RPMI8226 (cell line): ENCODE measurements at places on chromosomes 7 and 10.

- DNase-seq = no peak
Observed at GRCh38 chr7:359766-360361, 69.9 kb downstream of the FOXL3 start.

DNA sequence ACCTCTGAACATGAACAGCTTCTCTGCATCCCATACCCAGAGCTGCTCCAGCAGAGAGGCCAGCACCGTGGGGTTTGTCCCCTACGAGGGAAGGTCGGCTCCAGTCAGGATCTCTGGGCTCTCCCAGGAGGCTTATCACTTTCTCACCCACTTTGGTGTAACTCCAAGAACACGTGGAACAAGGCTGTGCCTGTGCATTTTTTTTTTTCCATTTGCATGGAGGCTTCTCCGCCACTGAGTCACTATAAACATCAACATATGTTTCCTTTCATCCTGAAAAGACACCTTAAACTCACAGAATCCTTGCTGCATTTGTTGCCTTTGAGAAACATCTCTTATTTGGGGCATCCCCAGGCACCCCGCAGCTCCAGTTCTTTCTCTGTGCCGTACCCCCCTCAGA is 29.4 kb upstream of the ECHDC3 start:
- no peak for DNase-seq

- DNase-seq = no peak
Observed at GRCh38 chr10:132785723-132786475, at the start of gene NKX6-2. NKX6-2 (minus strand) TSS chr10:132786147; CDS start chr10:132785948, 199 bp downstream.

- DNase-seq = peak; percentile 14
Observed at GRCh38 chr7:156816943-156817572, 75.9 kb downstream of the LMBR1 start.

GRCh38 chr10:317271-317769 is 182.1 kb downstream of the ZMYND11 start:
- DNase-seq = no peak

DNA sequence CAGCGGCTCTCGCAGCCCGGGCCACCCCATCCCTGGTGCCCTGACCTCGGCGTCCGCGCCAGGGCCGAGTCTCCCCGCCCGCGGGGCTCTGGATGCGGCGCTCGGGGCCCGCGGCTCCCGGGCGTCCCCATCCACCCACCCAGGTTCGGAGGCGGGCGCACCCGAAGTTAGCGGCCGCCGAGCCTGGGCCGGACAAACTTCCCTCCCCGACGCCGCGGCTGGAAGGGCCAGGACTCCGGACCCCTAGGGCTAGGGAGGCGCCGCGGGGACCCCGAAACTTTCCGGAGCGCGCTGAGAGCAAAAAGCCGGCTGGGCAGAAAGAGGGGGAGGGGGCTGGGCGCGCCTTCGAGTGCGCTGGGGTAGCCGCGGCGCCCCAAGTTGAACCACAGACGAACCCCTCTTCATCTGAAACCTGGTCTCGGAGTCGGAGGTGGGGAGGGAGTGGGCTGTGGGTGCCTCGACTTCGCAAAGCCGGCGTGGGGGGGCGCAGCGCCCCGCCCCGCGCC is 3.7 kb upstream of the ELFN1 start:
- no peak for DNase-seq

DNA sequence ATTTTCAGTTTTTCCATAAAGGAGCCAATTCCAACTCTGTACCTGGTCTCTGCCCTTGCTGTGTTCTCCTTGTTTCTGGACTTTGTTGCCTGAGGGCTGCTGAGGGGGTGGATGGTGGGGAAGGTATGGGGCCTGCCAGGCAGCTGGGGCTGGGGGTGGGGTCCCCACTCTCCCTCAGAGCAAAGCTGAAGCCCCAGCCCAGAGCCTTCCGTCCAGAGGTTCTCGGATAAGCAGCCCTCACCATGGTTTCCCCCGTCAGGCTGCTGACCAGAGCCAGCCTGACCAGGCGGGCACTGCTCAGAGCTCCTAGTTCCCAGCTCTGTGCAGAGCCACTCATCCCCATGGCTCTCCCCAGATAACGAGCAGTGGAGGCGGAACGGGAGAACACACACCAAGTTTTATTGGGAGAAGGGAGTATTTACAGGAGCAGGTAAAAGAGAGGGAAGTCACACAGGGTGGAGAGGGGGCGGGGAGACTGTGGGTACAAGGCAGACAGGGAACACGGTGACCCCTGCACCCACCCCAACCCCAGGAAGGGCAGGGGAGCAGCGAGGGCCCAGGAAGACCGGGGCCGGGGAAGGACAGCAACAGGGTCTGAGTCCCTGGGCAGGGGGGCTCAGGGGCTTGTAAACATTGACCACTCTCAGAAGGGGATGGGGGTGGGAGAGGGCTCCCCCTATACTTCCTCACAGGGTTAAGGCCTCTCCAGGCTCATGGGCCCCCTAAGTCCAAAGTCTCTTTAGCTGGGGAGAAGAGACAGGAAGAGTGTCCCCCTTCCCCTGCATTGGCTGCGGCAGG is 5.8 kb downstream of the GNB2 start:
- DNase-seq = no peak
